Stimulated activated CD4-positive, alpha-beta T cell treated with anti-CD3 and anti-CD28 coated beads, Interleukin-1b, Interleukin-23, amount 100 ng/mL, for 1 hour (primary cell): ENCODE measurements at places on chromosomes 5 and 9.

GRCh38 chr5:36792560-36793180, 83.9 kb upstream of the NIPBL start:
- no peak for DNase-seq

- DNase-seq: no peak
These were observed 17.1 kb upstream of the OLFM1 start for GRCh38 chr9:135070198-135070951.

- DNase-seq: no peak
These were observed 1414.3 kb upstream of the ACO1 start for GRCh38 chr9:30970186-30970585.

GRCh38 chr9:113593682-113594281, 130.3 kb downstream of the RGS3 start:
- DNase-seq: no peak

DNA sequence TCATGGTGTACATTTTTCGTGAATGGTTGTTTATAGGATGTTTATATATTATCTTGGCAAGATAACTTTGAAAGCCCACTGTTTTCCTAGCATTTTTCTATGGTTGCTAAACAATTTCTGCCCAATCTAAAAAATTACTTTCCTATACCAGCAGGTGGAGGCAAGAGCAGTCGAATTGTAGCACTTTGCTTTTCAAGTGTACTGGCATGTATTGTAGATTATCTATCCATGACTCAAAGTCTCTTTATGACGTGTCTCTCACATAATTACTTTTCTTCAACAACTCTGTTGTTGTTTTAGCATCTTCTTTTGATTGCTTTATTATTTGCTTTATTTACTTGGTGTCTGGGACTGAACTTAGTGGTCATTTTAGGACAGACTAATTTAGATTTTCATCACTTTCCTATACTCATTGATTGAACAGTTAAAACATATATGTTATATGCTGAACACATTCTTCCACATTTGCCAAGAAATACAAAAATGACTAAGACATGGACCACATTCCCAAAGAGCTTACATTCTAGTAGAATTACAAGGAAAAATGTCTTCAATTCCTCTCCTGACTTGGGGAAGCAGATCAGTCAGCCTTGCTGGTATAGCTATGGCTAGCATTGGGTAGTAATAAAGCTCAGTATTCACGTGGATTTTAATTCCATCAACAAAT, 20.7 kb downstream of the NLN start:
- DNase-seq: no peak

DNA sequence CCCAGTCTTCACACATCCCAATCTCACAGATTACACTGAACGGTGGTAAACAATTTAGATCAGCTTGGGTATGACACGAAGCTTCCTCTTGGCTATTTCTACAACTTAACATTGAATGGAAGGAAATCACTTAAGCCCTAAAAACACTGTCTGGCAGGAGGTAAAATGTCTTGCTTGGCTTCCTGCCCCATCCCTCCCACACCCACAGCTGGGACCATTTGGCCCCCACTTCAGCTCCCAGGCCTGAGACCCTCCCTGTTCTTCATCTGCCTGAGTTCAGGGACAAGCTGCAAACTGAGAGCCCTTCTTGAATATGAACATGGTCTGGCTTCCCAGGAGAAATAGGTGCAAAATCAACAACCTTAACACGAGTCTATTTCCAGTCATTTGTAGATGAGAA, 3.4 kb upstream of the COL15A1 start:
- DNase-seq: no peak

DNA sequence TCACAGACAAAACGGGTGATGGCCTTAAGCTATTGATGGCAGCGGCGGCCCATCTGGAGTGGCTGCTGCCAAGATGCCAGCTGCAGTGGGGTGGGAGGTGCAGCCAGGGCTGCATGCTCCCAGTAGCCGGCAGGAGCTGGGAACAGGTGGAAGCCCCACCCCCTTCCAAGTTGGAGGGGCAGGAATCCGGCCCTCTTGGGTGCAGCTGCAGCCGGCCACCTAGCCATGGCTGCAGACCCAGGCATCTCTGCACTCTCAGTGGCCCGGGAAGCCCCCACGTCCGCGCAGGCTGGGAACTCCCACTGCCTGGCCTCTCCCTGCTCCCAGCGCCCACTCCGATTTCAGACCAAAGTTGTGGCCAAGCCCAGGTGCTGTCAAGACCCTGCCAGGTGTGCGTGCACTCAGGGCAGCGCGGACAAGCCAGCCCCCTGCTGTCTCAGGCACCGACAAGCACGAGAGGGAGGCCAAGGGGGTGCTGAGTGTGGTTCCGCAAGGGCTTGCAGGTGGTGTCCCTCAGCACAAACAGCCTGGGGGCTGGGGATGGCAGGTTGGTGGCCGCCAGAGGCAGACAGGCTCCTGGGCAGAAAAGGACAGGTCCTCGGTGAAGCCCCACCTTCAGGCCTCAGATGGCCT, 115.1 kb upstream of the TSLP start:
- no peak for DNase-seq

DNA sequence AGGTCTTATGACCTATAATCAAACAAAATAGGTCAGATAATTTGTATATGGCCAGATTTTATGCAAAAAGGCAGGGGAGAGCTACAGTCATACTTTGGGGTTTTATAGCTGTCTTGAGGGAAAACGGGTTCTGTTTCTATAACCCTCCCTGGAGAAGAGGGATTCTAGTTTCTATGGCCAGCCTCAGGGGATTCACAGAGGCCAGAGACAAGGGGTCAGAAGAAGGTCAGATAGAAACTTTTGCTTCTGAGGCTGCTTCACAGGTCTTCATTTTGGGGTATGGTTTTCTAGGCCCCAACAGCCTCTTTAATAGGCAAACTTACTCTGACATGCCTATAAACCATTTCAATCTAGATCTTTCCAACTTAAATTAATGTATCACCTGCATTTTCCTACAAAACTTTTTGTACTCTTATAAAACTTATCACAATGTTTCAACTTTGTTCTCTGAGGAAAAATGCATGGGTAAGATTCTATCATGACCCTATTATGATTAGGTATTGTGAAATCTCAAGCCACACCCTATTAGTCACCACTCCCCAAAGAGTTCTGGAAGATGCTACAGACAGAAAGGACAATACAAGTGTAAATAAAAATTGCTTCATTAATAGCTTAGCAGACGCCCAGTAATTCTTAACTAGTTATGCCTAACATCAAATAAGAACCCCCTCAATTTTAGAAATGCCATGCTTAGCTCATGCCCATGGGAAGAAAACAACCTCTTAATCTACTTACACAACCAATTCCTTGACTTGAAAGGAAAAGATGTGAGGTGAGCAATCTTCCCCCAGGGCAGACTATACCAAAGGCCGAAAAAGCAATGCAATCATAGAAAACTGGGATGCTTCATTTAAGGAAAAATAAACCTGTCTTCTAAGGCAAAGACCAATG, 396.6 kb downstream of the TLR4 start:
- DNase-seq: no peak

- no peak for DNase-seq
These were observed 35.3 kb upstream of the SMARCA2 start for GRCh38 chr9:1979741-1980367.

DNA sequence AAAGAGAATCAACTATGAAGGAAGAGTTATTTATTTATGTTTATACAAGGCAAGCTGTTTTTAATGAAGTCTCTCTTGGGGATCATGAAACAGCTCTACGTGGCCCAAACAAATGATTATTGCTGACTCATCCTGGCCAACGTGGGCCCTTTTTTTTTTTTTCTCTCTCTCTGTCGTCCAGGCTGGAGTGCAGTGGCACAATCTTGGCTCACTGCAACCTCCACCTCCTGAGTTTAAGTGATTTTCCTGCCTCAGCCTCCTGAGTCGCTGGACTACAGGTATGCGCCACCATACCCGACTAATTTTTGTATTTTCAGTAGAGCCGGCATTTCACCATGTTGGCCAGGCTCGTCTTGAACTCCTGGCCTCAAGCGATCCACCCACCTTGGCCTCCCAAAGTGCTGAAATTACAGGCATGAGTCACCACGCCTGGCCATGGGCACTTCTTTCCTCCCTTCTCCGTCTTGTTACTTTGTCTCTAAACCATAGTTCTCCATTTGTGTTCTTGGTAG, 98.3 kb downstream of the BASP1 start:
- no peak for DNase-seq
